ENCODE measurements at places on chromosomes 1 and 21. TPM values are rescaled to one million over a fixed set of nuclear protein-coding genes. Genes with fewer than 3 reads are reported as not detected.

DNA sequence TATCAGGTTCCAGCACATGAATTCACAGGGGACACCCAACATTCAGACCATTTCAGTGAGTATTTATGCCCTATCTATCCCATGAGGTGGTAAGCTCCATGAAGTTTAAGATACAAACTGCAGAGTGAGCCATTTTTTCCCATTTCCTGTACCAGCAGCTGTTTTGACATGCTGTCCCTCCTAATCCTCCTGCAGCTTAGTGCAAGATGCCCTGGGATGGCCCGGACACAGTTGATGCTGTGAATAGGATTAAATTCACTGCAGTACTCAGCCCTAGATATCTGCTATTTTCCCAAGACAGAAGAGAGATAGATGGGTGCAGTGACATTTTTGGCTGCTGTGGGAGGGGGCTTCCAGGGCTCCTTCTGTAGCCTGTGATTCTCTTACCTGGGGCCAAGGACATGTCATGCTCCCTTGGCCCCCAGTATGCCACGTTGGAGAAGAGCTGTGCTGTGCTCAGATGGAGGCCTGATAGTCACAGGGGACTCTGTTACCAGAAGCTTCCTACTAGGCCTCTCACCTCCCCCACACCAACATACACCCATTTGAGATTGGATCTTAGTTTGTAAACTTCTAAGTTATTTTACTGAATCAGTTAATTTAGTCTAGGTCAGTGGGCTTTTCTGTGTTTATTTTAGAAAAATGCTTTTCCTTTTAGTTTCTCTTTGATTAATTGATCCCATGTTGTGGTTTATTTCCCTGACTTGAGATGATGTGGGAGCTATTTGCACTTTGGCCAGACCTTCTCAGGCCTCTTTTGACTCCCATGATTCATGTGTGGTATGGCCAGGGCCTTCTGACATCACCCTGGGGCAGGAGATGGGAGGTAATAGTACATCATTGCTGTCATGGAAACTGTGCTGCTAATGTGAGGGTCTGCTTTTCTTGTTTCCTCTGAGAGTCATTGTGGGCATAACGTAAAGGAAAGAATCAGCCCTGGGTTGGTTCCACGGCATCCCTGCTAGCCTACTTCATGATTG, 92.6 kb downstream of the ST3GAL3 start:
- no peak for DNase-seq

GRCh38 chr1:202235003-202235660, 41.5 kb downstream of the LGR6 start:
- DNase-seq = no peak

GRCh38 chr1:177812650-177813049, 157.2 kb downstream of the SEC16B start:
- DNase-seq = no peak

CNIH4 gene
- total RNA-seq = 34.2 TPM

EPHA2 gene
- total RNA-seq = 1.1 TPM

OR6K3 gene
- not detected for total RNA-seq

CD1D gene
- total RNA-seq = 1.6 TPM

Measured in occipital lobe (tissue), 3 donors.